ENCODE measurements at places on chromosomes 11 and 22.

- no peak for DNase-seq
Measured at GRCh38 chr22:25007444-25008106, 55.1 kb downstream of the KIAA1671 start.

- DNase-seq: no peak
Measured at GRCh38 chr11:11119917-11120316, 233.1 kb downstream of the CSNK2A3 start.

GRCh38 chr11:120079750-120080610 lies 57.9 kb downstream of the TRIM29 start:
- DNase-seq: peak; percentile 29

GRCh38 chr11:74094393-74094792 lies 76.4 kb downstream of the C2CD3 start:
- no peak for DNase-seq

DNA sequence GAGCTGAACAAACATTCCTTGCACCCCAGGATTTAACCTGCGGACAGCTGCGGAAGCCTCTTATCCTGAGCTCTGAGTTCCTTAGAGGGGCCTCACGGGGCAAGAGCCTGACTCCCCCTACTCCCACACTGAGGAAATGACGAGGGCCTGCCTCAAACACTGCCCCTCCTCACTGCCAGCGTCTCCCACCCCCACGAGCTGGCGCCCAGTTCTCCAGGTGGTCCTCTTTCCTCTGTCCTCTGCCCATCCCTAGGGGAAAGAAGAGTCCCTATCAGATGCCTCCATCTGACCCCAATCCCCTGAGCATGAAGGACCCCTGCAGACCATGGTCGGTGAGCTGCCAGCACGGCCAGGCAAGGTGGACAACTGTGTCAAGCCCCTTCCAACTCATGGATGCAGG lies 14.3 kb downstream of the CHST1 start:
- no peak for DNase-seq

GRCh38 chr11:2096011-2096918 lies 42.9 kb downstream of the IGF2 start:
- DNase-seq: no peak

- DNase-seq: no peak
Measured at GRCh38 chr11:46414466-46414796, 22.9 kb upstream of the CHRM4 start.

DNA sequence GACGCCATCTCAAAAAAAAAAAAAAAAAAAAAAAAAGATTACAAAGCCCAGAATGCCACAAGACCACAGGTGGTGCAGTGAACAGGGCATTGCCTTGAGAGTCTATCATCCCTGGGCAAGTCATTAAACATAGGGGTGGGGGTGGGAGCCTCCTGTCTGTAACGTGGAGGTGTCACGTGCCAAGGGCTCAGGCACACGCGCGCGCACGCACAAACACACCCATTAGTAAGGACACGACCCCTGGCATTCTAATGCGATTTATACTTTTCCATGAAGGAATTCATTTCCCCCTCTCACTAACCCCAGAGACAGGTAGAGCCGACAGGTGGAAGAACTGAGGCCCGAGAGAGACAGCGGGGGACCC lies 5.8 kb upstream of the GCAT start:
- no peak for DNase-seq

GRCh38 chr22:33746501-33746928 lies 173.8 kb downstream of the LARGE1 start:
- DNase-seq: no peak

- no peak for DNase-seq
Measured at GRCh38 chr11:31617246-31617645, 107.7 kb downstream of the ELP4 start.

DNA sequence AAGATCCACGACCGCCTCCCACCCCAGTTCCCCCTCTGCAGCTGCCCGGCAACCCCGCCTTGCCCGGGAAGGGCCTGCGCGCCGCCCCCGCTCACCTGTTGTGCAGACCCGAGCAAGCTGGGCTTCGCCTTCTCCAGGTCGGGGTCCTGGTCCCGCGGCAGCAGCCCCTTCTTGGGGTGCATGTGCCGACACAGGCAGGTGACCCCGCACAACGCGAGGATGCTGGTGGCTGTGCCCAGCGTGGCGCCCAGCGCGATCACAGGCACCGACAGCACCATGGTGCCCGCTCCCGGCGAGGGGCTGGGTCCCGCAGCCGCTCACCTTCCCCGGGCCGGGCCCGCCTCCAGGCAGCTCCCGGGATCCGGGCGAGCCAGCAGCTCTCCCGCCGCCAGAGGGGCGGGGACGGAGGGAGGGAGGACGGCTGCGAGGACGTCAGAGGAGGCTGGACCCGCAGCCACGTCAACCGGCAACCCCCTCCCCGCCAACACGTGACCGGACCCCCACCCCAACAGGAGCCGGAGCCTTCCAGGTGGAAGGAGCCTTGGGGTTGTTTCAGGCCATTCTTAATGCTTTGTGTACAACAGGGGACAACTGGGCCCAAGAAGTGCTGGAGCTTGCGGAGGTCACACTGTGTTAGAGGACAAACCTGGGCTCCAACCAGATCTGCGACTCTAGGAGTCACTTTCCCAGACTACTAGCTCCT lies at the start of gene SYT13:
Gene SYT13 (minus strand): TSS at position 412 of the 703 bp plus-strand sequence. CDS start 134 bp downstream, at position 278.
- DNase-seq: no peak

GRCh38 chr11:95505927-95506426 lies 275.0 kb upstream of the SESN3 start:
- DNase-seq: no peak

DNA sequence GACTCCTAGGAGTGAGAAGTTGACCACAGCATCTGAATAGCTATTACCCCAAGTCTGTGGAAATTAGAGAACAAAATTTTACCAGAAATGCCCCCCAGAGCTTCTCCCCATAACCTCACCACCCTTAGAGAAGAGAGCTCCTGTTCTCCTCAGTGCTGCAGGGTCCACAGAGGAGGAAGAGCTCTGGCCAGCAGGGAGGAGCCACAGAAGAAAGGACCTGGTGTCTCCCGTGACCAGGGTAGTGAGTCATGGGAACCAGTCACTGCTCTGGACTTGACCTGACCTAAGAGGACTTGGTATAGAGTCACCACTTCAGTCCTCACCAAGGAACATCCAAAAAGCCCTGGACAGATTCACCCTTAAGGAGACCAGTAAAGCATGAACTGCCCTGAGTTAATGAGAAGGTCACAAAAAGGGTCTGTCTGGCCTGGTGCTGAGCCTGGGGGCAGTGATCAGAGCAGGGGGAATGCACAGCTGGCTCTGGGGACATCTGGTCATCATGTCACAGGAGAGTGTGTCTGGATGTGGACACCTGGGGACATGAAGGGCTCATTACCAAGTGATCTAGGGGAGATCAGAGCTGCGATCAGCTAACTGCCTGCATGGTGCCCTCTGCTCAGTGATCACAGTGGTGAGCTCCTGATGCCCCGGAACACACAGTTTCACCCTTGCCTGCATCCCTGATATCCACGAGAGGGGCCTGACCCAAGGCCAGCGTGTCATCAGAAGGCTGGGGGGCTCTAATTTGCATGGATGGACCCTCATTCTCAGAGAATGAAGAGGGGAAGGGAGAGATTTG lies 103.3 kb upstream of the TOP3B start:
- DNase-seq: no peak

DNA sequence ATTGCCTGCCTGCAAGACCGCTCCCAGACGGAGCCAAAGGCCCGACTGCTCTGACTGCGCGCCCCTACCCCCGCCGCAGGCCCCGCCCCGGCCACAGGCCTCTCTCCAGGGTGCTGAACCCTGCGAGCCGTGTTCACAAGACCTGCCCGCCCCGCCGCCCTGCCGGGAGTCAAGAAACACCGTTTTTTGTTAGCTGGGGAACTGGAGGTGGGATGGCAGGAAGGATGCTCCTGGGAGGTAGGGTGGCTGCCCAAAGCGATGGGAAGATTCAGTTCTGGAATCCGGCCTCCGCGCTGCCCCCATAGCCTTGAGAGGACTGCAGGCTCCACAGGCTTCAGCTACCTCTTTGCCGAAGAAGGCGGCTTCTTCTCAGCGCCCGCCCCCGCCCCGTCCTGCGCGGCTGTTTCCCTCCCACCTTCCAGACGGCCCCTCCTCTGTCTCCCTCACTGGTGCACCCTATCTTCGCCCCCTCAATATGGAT lies 2.7 kb upstream of the PDE2A start:
- peak; percentile 55 for DNase-seq

DNA sequence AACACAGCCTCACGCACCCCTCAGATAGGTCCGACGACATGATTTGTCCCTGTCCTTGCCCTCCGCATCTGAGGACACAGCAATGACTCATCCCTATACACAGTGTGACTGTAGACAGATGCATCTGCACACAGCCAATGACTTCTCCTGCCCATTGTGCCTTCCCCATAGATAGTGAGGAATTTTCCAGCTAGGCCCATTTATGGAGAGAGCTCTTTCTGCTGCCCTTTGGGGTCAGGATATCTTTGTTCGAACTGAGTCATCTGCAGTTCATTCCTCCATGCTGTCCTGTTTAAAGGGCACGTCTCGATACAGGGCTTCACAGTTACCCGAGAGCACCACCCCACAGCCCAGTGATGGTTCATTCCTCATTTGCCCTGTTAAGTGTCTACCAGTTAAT lies 96.7 kb downstream of the LARGE1 start:
- DNase-seq: no peak

- peak; percentile 38 for DNase-seq
Measured at GRCh38 chr11:123640677-123641494, 13.5 kb downstream of the SCN3B start.

DNA sequence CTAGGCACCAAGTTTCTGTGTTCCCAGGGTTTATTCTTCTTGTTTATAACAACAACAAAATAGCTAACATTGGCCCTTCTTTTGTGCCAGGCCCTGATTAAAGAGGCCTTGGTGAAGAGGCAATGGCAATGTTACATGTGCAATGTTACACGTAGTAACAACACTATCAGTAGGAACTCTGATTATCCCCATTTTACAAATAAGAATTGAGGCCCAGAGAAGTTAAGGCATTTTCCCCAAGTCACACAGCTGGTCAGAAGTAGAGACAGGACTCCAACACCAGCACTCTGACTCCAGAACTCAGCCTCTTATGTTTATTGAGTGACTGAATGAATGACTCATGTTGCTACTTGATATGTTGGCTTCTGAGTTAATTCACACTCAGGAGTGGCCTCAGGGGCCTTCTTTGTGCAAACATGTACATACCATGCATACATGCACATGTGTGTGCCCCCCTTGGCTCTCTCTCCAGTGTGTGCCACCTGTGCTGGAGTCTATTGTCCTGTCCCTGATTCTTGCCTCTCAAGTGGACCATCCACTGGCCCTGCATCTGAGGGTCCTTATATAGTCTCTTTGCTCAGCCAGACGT lies 98.4 kb downstream of the TP53I11 start:
- DNase-seq: no peak

DNA sequence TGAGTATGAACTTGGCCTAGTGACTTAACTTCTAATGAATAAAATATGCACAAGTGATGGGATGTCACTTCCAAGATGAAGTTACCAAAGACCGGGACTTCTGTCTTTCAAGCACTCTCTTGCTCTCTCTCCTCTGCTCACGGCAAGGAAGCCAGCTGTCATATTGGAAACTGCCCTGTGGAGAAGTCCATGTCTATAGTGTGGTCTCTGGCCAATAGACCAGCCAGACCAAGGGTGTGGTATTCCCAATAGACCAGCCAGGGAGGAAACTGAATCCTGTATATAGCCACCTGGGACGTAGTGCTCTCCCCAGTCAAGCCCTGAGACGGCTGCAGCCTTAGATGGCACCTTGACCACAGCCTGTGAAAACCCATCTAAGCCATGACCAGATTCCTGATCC lies 93.2 kb upstream of the ALX4 start:
- no peak for DNase-seq

GRCh38 chr22:47618180-47619010 lies 855.9 kb downstream of the TBC1D22A start:
- no peak for DNase-seq

- DNase-seq: no peak
Measured at GRCh38 chr11:17802491-17802890, 67.9 kb downstream of the KCNC1 start.

GRCh38 chr11:105344938-105345337 lies 205.4 kb upstream of the CARD18 start:
- no peak for DNase-seq

GRCh38 chr11:109606256-109606655 lies 184.3 kb downstream of the C11orf87 start:
- DNase-seq: no peak

- DNase-seq: no peak
Measured at GRCh38 chr22:39577366-39577765, 6.8 kb downstream of the CACNA1I start.

- DNase-seq: no peak
Measured at GRCh38 chr11:109708184-109708583, 286.2 kb downstream of the C11orf87 start.

DNA sequence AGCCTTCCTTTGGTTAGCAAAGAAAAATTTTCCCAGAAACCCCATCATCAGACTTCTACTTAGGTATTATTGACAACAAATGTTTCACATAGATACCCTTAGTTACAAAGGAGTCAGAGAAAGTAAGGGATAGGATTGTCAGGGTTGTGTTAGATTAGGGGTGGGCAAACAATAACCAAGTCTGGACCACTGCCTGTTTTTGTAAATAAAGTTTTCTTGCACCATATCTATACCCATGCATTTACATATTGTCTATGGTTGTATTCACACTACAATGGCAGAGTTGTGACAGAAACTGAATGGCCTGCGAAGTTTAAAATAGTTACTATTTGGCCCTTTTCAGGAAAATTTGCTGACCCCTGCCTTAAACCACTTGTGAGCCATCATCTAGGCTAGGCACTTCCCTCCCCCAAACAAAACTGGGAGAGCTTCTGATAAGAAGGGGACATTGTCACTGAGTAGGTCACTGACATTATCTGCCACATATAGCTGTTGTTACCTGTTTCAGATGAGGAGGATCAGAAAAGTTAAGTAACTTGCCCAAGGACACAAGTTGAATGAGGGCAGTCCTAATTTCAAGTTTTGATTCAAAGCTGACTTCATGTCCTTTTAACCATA lies 40.7 kb upstream of the TMEM135 start:
- DNase-seq: no peak

GRCh38 chr11:108568195-108568858 lies 25.2 kb downstream of the EXPH5 start:
- DNase-seq: no peak

DNA sequence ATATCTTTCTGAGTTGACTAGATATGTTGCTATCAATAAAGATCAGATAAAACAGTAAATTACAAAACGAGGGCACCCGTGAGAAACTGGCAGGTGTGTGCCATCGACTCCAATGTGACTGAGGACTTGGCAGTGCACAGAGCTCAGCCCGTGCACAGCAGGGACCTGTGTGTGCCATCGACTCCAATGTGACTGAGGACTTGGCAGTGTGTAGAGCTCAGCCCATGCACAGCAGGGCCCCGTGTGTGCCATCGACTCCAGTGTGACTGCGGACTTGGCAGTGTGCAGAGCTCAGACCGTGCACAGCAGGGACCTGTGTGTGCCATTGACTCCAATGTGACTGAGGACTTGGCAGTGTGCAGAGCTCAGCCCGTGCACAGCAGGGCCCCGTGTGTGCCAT lies 347.2 kb upstream of the B3GAT1 start:
- DNase-seq: no peak

DNA sequence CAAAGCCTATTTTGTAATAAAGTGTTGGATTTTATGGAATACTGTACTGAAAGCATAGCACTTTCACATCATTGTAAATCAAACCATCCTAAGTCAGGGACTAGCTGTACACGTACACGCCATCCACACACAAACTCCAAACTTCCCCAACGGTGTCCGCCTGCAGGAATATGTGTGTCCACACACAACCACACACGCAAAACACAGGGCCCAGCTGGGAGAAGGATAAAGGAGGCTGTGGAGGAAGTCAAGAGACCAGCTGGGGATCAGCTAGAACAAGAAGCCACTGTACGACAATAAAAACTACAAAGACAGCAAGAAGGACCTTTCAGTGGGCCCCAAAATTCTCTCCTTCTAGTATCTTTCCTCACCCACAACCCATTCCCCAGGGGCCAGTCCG lies 1.6 kb downstream of the TRIM29 start:
- DNase-seq: no peak

All from HAP-1 (cell line).